ENCODE measurements at places on chromosomes 4 and X. TPM values are rescaled to one million over a fixed set of nuclear protein-coding genes. Genes with fewer than 3 reads are reported as not detected.

DNA sequence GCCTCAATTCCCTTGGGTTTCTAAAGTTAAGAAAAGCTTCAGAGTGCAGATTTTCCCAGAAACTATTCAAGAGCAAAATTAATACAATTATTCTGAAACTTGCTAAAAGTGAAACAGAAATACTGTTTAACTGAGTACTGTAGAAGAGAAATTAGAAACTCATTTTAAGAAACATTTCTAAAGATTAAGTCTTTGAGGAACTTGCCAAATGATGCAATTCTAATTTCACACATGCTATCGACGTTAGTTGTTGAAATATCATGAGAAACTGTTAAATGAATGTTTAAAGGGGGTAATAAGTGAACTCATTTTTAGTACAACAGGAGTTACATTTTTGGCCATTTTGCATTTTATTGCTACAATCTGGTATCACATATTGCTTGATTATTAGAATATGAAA lies 125.3 kb upstream of the MAOA start:
- no peak for DNase-seq

- no peak for DNase-seq
These were observed 3.8 kb downstream of the ARHGEF38 start for GRCh38 chr4:105556206-105556605.

Gene ADH7
- total RNA-seq, result not detected

Gene TLR1
- total RNA-seq, result 4.3 TPM
